NCI-H1436 (cell line): ENCODE measurements at places on chromosomes 2 and 18.

DNA sequence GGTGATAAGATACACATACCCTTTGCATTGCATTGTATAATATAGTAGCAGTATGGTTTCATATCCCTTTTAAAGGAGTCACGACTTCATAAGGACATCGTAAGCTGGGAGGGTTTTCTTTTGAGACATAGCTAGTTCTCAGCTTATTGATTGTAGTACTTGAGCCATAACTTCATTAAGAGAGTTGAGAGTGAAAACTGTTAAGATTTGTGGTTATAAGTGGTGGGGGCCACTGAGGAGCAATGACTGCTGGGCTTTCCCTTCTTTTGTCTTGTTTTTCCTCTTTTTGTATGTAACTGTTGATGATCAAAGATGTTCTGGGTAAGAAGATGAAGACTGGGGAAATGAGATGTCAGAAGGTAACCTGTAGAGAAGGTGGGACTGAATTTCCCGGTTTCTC is 11.0 kb downstream of the EIF5B start:
- no peak for DNase-seq

DNA sequence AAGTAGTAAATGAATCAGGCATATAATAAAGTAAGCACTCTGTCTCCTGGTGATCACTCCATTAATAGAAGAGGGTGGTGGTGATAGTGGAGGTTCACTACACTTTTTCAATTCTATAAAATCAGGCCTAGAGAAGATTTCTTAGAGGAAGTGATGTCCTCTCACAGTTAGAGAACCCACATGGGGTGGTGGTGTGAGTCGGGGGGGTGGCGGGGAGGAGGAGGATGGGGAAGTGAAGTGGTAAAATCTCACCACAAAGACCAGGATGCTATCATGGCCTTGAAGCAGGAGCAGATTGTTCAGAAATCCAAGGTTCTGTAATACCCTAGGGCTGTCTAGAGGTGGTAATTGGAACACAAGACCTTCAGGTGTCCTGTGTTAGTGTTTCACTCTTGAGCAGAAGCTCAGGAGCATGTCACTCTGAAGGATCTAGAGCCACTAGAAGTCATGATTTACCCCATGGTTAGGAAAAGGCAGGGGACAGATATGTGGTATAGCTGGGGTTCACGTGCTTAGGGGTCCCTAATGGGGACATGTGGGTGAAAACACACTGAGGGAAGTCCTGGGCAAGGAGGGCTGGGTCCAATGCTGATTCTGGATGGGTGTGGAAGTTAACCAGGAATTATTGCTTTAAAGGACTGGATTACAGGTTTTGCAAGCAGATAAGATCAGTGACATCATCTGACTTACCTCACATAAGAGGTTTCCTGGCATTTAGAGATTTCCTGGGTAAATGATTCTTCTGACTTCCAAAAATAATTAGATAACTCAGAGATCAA is 31.0 kb downstream of the RNF125 start:
- DNase-seq: no peak

GRCh38 chr2:58698620-58699019 is 457.5 kb upstream of the FANCL start:
- no peak for DNase-seq

DNA sequence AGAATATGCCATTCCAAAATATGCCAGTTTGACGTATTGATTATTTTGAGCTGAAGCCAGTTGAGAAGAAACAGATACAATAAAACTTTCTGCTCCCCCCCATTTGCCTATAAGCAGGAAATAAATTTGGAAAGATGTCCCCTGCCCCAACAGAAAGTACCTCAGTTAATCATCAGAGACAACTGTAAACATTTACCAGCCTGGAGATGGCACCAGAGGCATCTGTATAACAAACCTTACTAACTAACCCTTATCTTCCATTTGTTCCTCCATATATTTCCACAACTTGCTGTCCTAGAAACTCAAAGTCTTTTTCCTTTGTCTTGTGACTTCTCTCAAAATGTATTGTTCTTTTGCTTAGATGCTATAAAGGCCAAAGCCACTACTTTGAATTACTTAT is 93.8 kb downstream of the AKAIN1 start:
- no peak for DNase-seq

GRCh38 chr2:210503725-210504191 is 27.2 kb upstream of the LANCL1 start:
- no peak for DNase-seq

- DNase-seq: no peak
Observed at GRCh38 chr18:44917216-44918141, 236.8 kb downstream of the SETBP1 start.

GRCh38 chr18:68172842-68173549 is 541.9 kb downstream of the TMX3 start:
- DNase-seq: no peak

DNA sequence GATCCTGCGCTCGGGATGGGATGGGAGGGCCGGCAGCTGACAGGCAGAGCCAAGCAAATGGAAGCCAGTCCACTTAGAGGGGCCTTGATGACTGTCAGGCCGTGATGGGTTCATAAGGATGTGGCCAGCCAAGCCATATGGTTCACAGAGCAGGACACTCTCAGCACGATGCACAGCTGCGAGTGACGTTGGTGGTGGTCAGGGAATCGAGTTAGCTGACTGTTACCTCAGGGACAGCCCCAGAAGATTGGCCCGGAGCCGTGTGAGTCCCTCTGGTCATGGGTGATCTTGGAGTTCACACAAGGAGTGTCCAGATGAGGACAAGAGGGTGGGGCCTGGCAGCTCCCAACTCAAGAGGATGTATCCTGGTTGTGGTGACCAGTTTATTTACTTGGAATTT is 70.2 kb downstream of the TPGS2 start:
- DNase-seq: no peak

DNA sequence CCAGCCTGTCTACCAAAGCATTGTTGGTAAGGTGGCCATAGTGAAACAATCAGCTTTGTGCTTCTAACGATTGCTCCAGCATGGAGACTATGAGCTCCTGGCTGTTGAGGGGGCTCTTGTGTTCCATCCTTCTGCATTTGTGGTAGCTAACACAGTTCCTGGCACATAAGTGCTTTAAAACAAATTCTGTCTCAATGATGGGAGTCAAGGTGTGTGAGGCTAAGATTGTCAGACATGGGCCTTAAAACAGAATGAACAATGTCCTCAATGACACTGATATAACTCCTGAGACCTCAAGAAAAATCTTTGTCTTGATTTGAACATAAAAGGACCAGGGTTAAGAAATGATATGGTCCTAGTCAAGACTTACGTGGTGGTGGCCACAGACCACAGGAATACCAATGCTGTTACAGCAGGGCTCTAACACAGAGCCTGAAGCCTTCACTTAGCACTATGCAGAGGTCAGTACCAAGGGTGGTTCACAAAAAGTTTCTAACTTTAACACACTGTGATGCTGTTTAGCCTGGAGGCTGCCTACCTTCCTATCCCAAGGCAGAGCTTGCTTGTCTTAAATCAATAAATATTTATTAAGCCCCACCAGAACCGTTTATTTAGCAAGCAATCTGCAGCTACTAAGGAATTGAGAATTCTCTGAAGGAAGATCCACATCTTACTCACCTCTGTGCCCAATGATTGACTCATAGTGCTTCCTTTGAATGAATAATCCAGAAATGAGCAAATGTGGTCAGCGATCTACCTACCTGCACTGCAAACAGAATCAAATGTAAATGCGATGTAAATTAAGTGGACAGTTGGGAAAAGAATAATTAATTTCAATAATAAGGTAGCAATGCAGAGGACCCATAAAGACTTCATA is 35.1 kb downstream of the EVA1A start:
- no peak for DNase-seq

DNA sequence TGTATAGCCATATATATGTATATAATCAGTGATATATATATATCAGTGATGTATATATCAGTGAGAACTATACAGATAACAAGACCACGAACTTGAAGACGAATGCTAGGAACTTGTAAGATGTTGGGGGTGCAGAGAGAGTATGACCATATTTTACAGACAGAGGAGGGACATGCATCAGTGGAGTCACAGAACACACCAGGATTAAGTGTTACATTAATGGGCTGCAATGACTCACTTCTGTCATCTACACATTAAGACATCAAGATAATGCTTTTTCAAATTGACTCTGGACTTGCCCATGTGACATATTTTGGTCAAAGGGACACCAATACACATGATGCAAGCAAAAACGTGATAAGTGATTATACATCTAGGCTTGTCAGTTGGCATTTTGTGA is 501.0 kb downstream of the LRRTM4 start:
- no peak for DNase-seq
